ENCODE measurements at places on chromosomes 5 and 9.

GRCh38 chr5:96692441-96692840 lies 30.3 kb downstream of the CAST start:
- peak; percentile 53 for ATAC-seq

DNA sequence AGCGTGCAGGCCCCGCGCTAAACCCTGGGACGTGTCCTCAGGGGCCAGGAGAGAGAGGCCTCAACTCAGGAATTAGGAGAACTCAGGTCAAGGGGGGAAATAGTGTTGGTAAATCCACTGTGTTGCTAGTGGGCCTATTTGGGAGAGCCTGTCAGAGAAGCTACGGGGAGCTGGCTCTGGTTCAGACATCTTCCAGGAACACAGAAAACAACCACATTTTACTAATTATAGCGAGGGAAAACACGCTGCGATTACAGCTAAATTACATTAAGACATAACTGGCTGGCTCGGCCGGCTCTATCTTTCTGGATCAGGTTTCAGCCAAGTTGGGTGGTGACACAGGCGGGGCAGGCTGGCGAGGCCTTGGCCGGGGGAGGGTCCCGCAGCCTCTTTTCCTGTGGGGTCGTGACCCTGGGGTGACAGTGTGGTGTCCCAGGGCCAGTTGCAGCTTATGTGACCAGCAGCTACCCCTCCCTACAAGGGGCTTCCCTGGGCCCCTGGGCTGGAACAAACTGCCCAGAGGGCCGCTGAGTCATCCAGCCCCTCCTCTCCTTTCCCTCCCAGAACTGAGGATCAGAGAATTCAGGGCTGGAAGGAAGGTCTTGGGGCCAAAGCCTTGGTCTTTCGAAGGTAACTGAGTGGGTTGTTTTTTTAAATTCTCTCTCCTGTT lies 75.1 kb downstream of the FGF18 start:
- no peak for ATAC-seq

- ATAC-seq, result no peak
Measured at GRCh38 chr5:132093271-132093670, 19.7 kb downstream of the CSF2 start.

DNA sequence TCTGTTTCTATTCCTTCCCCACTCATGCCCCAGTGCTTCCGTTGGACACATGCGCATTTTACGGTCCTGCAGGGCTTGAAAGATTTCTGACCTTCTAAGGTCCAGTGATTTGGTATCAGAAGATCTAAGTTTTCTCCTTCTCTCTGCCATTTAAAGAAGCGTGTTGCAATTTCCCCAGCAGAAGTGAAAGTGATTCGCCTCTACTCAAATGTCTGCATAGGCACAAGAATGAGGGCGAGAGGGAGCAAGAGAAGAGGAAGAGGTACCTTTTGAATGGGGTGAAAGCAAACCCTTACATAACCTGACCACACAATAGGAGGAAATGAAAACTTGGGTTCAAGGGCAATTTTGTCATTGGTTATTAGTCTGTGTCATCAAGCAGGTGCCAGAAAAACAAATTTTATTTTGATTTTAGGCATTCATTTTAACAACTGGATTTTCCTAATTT lies 31.7 kb upstream of the NR3C1 start:
- ATAC-seq, result peak; percentile 13

DNA sequence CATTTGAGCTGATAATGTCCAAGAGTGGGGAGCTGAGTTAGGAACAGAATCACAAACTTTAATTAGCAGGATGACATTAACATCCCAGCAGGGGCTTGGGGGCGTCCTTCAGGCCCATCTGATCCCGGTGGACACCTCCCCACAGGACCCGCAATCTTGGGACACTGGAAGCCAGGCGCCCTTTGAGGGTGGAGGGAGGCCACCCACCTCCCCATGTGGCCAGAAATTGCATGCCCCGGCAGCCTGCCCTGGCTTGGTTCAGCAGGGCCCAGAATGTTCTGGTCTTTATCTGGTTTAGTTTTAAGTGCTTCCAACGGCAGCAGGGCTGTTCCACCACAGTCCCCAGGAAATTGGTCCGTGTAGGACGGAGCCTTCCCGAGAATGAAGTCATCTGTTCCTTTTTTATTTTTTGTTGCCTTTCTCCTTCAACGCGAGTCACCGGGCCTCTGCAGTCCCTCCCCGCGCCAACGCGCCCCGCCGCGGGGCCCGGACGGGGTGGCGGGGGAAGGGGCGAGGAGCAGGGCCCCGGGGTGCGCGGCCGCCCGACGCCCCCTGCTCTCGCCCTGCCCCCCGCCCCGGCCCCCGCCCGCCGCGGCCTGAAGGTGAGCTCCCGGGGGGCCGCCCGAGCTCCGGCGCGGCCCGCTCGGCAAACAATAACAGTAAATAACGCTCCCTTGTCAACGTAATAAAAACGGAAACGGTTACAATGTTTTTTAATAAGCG lies 207.9 kb downstream of the C9orf50 start:
- peak; percentile 65 for ATAC-seq

GRCh38 chr9:114908104-114908622 lies 22.2 kb downstream of the TNFSF8 start:
- peak; percentile 76 for ATAC-seq

DNA sequence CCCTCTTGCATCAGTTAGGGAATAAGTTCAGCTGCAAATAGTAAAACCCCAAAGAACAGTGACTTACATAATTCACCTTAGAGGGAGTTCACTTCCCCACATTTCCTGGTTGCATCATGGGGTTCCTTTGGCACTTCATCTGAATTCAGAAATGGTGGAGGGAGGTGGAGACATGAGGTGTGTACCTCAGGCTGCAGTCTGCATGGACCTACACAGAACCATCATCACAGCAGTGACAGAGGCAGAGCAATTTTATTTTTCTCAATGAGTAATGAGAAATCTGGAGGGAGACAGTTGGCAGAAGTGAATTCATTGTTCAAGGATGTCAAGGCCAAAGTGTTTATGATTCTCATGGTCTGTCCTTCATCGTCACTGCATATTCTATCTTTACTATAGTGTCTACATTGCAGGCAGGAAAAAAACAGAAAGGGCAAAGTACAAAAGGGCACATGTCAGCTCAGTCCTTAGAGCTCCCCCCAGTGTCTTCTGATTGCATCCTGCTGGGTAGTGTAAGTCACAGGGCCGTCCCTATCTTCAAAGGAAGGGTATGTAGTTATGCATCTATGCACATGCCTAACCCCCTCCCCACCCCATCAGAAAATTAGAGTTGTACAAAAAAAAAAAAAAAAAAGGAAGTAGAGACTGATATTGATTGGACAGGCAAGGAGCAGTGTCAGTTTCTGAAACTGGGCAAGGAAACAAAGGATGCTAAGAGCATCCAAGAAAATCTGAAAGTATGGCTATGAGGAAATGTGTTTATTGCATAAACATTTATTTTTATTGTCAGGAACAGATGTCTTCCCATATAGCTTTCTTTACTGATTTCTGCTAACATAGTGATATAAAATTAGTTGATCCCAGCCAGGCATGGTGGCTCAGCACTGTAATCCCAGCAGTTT lies 132.7 kb upstream of the APC start:
- no peak for ATAC-seq

GRCh38 chr9:121326130-121326838 lies 43.8 kb downstream of the STOM start:
- no peak for ATAC-seq

- no peak for ATAC-seq
Measured at GRCh38 chr5:64015824-64016223, 53.6 kb upstream of the HTR1A start.

DNA sequence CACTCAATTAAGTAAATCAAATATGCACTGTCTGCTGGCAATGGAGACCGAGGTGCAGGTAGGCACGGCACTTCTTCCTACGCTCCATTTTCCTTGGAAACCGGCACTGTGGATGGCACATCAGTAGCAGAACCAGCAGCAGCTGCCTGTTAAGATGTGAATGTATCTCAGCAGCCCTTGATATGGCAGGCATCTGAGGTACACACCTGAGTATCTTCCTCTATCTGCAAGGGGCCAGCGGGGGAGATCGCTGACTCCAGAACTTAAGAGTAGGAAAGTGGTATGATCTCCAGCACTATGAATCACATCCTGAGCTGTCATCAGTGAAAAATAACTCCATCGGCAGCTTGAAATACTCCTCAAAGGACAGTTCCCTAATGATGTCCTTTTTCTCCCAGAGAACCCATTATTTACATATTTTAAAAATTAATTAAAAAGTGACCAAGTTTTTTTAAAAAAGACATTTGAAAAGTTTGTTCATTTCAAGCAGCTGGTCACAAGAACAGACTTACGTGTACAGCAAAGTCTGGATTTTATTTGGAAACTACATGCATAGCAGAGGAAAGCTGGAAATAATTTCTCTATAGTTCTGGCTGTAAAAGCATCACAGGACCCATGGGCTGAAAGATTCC lies 97.1 kb downstream of the ADAMTS12 start:
- ATAC-seq, result no peak

DNA sequence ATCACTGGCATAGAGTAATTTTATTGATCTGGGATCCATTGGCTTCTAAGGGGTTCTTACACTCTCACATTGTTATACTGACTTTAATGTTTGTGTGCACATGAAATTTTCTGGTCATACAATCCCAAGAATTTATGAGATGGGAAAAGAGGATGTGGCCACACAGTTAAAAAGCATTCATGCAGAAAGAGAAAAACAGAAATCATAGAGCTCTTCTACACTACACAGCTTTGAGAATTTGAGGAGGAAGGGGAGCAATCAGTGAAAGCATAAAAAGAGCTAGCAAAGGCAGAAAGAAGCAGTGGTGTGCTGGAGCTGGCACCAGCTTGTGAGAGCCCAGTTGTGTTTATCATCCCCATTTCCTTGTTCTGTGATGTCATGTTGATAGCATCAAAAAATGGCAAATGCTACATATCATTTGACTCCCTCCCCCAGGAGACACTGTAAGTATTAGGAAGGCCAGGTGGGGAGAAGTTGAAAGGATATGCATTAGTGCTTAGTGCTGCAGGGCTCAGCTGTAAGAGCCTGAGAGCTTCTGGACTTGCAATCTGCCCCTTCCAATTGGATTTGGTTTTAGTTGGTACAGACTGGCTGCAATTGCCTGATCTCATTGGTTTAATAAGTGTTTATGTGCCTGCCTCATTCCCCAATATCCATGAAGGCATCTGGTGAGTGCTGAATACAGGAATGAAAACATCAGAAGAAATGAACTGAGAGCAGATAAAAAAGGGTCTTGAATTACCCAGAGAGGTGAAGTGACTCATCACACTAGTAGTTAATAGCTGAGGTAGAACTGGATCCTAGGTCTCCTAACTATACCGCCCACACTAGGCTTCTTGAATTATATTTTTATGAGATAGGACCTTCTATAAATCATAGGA lies 30.9 kb downstream of the RHOBTB3 start:
- ATAC-seq, result no peak

GRCh38 chr5:5953584-5954274 lies 424.6 kb downstream of the MED10 start:
- ATAC-seq, result no peak

Data from activated T-helper 17 cell treated with anti-CD3 and anti-CD28 coated beads, Interleukin-2, amount 50 U/mL, for 72 hours (primary cell).